ENCODE measurements at places on chromosomes 13 and 19.
A peak's percentile ranks its signal among the peaks of the same experiment; 100 is the strongest.

GRCh38 chr19:5703819-5704818 lies 14.0 kb downstream of the RPL36 start:
- DNase-seq = no peak

DNA sequence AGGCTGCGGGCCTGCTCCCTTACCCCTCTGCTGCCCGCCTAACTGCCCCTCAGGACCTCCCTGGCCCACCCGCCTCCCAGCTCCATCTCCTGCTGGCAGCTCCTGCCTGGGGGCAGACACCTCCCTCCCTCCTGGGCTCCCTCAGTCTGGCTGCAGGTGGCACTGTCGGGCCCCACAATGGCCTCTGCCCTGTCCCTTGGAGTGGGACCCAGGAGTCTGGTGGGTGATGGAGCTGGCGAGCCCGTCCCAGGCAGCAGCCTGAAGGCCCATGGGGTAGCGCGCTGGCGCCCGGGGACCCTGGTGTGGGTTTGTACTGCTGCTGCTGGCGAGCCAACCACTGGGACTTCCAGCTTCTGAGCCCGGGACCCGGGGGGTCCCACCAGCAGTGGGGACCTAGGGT lies 83.6 kb downstream of the KDM4B start:
- no peak for DNase-seq

- DNase-seq = no peak
Observed at GRCh38 chr13:27264648-27265047, 6.0 kb upstream of the RASL11A start.

GRCh38 chr19:3783660-3784584 lies 2.3 kb downstream of the MATK start:
- DNase-seq = peak; percentile 56

- no peak for DNase-seq
Observed at GRCh38 chr19:29504454-29504853, 21.3 kb upstream of the VSTM2B start.

- no peak for DNase-seq
Observed at GRCh38 chr13:80798576-80799133, 457.7 kb upstream of the SPRY2 start.

DNA sequence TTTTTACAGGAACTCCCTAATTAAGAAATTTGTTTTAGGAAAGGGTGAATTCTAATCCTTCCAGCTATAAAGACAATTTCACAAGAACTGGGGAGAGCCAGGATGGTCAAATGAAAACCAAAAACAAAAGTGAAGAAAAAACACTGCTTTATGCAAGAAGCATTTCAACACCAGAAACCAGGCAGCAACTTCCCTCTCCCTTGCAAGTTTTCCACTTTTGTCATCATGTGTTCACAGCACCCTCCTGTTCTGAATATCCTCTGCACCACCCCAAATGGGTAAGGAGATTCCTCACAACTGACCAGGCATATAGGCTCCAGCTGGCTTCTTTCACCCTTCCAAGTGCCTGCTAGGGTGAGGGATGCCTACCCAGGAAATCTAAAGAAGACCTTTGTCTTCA lies 328.1 kb downstream of the TBC1D4 start:
- DNase-seq = no peak

GRCh38 chr19:35963514-35963913 lies 27.3 kb downstream of the LRFN3 start:
- DNase-seq = peak; percentile 36

GRCh38 chr13:113040597-113041292 lies 64.8 kb upstream of the F7 start:
- no peak for DNase-seq

GRCh38 chr19:3469638-3470499 lies 10.5 kb downstream of the SMIM24 start:
- no peak for DNase-seq

GRCh38 chr19:39164289-39164688 lies 32.5 kb upstream of the NCCRP1 start:
- DNase-seq = no peak

GRCh38 chr13:97629601-97630272 lies 195.8 kb downstream of the RAP2A start:
- no peak for DNase-seq

GRCh38 chr13:50400035-50400726 lies 384.9 kb downstream of the KCNRG start:
- no peak for DNase-seq

GRCh38 chr13:22461854-22462490 lies 718.8 kb upstream of the SGCG start:
- no peak for DNase-seq

DNA sequence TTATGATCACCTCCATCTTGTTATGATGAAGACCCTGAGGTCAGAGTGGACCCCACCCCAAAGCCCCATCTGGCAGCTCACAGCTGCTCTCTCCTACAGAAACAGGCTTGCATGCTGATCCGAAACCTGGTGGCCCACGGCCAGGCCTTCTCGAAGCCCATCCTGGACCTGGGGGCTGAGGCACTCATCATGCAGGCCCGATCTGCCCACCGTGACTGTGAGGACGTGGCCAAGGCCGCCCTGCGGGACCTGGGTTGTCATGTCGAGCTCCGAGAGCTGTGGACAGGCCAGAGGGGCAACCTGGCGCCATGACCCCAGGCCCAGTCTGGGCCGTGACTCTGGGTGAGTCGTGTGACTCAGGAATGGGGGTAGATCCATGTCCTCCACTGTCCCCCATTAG lies 6.5 kb upstream of the SLC25A42 start:
- no peak for DNase-seq

DNA sequence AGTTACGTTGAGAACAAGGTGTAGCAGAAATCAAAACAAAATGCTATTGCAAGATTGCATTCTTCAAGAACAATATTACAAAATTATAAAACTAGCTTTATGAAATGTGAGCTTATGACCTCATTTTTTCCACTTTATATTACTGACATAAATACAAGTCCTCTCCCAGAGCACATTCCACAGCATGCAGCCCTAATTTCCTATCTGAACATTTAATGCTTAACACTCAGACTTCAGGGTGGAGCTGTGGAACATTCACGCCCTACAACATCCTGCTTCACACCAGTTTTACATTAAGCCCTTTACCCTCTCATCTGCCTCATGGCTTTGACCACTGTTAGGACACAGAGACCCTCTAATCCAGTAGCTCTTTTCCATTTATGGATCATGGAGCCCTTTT lies 65.5 kb downstream of the EPSTI1 start:
- DNase-seq = no peak

GRCh38 chr19:35883882-35884281 lies 15.5 kb downstream of the APLP1 start:
- peak; percentile 46 for DNase-seq

DNA sequence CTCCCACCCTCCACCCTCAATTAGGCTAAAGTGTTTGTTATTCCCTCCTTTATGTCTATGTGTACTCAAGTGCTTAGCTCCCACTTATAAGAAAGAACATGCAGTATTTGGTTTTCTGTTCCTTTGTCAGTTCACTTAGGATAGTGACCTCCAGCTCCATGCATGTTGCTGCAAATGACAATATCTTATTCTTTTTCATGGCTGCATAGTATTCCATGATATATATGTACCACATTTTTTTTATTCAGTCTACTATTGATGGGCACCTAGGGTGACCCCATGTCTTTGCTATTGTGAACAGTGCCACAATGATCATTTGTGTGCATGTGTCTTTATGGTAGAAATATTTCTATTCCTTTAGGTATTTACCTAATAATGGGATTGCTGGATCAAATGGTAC lies 114.3 kb downstream of the DLEU7 start:
- no peak for DNase-seq

DNA sequence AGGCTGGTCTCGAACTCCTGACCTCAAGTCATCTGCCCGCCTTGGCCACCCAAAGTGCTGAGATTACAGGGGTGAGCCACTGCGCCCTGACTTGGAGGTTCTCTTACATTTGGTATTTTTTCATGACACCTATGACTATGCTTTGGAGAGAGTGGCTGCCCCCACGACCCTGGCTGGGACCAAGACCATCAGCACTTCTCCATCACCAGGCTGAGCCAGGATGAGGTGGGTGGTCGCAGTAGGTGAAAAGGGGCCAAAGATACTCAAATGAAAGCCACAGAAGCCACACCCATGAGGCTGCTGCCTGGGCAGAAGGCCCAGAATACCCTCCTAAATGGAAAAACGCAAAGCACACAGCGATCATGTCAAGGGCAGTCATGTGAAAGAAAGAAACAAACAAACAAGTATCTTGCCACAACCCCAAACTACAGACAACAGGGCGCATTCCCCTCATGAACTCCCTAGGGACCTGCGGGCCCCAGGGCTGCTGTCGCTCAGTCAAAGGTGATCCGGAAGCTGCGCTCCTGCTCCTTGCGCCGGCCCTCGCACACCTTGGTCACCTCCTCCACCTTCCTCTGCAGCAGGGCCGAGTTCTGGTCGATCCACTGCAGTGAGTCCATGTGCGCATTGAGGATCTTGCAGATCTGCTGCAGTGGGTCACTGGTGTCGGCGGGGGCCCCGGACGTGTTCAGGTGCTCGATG lies 11.2 kb upstream of the IL4I1 start:
- DNase-seq = no peak

DNA sequence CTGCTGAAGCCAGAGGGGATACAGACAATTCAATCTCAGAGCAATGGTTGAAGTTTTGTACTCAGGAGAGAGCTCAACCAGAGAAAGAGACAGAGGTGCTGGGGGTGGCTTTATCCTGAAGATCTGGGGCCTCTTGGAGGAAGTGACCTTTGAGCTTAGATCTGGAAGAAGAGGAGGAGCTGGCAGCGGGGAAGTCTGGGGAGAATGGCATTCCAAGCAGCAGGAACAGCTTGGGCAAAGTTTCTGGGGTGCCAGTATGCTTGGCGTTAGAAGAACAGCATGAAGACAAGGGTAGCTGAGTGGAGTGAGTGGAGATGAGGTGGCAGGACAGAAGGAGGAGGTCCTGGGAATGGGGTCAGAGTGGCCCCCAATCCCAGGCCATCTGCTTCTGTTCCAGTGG lies 11.3 kb downstream of the MAST3 start:
- no peak for DNase-seq

GRCh38 chr13:108897955-108898354 lies 268.5 kb downstream of the MYO16 start:
- no peak for DNase-seq

DNA sequence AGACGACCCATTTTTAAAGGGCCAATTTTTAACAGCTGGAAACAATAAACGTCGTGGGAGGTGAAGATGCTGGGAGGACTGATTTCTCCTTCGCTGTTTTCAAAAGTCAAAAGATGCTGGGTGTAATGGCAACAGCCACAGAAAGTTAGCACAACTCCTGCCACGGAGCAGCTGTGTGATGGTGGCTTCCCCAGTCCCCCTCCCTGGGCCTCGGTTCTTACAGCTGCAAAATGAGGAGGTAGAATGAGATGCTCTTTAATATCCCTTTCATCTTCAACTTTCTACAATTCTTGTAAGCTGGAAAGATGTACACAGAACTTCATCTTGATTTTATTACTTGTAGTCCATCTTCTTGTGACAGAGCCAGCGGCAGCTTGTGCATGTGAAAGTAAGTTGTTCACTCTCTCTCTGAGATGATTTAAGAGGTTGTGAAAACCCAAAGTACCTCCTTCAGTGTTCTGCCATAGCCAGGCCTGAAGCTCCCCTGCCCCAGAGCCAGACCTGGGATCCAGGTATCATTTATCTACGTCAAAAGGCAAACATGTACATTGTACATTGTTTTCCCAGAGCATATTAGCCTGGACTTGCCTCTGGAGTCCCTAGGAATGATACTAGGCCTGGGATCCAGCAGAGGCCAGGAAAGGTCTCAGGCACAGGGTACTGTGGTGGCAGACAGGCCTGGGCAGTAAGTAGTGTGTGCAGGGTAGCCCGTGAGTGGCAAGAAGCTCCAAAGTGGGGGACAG lies 3.4 kb upstream of the UBE2L5 start:
- no peak for DNase-seq

- no peak for DNase-seq
Observed at GRCh38 chr13:111502957-111503356, 182.5 kb downstream of the TEX29 start.

GRCh38 chr13:94679614-94680013 lies 32.7 kb downstream of the SOX21 start:
- DNase-seq = no peak

- DNase-seq = no peak
Observed at GRCh38 chr19:47499863-47500830, 14.7 kb downstream of the NAPA start.

GRCh38 chr13:99031832-99032231 lies 54.0 kb upstream of the DOCK9 start:
- no peak for DNase-seq

GRCh38 chr13:37270226-37271001 lies 164.9 kb upstream of the CSNK1A1L start:
- no peak for DNase-seq

DNA sequence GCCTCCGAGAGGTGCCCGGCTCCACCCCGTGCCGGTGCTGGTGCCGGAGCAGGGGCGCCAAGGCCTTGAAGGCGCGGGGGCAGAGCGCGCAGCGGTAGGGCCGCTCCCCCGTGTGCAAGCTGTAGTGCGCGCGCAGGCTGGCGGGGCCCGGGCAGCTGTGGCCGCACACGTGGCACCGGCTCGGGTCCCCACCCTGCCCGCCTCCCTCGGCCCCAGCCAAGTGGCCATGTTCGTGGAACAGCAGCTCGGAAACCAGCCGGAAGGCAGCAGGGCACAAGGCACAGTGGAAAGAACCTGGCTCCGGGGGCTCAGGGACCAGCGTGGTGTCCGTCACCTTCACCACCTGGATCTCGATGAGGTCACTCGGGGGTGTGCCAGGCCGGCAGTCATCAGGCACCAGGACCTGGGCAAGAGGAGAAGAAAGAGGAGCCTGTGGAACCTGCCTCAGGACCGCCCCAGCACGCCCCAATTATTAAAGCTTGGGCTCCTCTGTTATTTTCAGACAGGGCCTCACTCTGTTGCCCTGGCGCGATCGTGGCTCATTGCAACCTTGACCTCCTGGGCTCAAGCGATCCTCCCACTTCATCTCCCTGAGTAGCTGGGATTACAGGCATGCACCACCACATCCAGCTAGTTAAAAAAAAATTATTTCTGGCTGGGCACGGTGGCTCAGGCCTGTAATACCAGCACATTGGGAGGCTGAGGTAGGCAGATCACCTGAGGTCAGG lies 2.0 kb downstream of the ZNF784 start:
- DNase-seq = no peak

GRCh38 chr13:59880468-59880867 lies 283.3 kb downstream of the DIAPH3 start:
- DNase-seq = no peak

DNA sequence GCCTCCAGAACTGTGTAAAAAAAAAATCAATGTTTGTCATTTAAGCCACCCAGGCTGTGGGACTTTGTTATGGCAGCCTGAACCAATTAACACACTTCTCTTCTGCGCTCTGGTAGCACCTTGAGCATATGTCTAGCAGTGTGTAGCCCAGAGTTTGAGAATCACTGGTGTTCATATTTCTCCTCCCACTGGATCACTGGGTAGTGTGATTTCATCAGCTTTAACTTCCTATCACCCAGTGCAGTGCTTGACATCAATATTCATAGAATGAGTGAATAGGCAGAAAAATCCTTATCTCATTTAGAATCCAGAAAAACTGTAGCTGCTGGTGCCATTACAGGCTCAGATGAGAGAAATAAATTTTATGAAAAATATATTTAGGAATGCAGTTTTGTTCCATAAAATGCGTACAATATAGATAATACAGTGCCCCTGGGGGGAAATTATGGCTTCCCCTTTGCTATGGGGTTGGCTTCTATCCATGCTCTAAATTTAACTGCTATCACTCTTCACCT lies 30.7 kb upstream of the WASF3 start:
- no peak for DNase-seq

Data from CD4-positive, alpha-beta T cell treated with Interleukin-12 subunit alpha and Interleukin-12 subunit beta, for 1 hour (primary cell).